Activated T-helper 2 cell treated with anti-CD3 and anti-CD28 coated beads, Interferon-gamma antibody, Interleukin-2, Interleukin-4, amounts not matched to agents 10 μg/mL and 5 μg/mL and 100 μg/mL, durations not matched to agents 14 hours and 24 hours and 36 hours (primary cell): ENCODE measurements at places on chromosomes 1 and 21.

DNA sequence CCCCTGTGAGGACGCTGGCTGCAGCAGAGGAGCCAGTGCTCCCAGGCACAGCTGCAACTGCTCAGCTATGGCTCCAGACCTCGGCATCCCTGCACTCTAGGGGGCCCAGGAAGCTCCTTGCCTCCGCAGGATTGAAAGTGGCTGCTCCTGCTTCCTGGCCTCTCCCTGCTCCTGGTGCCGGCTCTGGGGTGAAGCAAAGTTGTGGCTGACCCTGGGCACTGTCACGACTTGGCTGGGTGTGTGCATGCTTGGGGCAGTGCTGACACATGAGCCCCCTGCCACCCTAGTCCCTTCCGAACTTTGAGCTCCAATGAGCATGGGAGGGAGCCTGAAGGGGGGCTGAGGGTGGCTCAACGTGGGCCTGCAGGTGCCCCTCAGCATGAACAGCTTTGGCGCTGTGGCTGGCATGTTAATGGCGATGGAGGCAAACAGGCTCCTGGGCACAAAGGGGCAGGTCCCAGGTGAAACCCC is 1512.2 kb downstream of the KCNT2 start:
- DNase-seq, result no peak

DNA sequence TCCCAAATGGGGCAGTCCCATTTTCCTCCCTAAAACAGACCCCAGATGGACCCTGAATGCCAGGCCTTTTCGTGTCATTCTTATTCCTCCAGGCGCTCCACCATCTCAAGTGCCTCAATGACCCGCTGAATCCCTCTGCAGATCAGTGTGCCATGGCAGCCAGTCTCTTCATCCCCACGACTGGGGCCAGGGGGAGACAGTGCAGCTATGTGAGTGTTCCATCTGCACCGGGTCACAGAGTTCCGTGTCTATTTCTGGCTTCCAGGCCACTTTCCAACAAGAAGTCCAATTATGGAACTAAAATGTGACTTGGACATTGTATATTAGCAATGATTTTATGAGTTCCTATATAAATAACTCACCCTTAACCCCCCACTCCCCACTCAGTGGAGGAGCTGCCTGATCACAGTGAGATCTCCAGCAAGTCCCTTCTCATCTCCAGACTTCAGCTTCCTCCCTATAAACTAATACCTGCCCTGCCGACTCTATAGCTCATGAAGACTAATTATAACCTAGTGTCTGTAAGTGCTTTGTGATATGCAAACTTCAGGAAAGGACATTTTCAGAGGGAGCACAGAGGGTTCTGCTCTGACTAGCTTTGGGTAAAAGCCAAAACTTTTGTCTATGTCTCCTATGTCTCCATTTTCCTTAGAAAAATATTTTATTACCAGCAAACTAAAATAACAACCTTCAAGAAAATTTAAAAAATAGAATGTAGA is 56.3 kb upstream of the NFASC start:
- no peak for DNase-seq

- DNase-seq, result no peak
Observed at GRCh38 chr1:200958597-200958996, 63.9 kb downstream of the INAVA start.

- DNase-seq, result no peak
Observed at GRCh38 chr21:45018131-45019075, 56.0 kb upstream of the ADARB1 start.

DNA sequence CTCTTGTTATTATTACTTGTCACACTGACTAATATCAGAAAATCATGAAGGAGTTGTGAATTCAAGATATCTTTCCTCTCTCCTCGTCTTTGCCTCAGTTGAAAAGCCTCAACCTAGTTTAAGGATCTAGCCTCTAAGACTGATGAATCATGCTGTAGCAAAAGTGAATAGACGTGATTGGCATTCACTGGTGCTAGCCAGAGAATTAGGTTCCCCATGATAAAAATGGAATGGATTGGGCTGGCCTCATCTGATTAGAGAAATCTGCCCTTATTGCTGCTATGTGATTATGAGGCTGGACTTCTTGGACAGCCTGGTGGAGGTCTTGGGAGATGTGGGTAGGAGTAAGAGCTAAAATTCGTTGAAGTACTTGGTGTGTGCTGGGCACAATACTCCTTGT is 208.2 kb downstream of the BACH1 start:
- no peak for DNase-seq

DNA sequence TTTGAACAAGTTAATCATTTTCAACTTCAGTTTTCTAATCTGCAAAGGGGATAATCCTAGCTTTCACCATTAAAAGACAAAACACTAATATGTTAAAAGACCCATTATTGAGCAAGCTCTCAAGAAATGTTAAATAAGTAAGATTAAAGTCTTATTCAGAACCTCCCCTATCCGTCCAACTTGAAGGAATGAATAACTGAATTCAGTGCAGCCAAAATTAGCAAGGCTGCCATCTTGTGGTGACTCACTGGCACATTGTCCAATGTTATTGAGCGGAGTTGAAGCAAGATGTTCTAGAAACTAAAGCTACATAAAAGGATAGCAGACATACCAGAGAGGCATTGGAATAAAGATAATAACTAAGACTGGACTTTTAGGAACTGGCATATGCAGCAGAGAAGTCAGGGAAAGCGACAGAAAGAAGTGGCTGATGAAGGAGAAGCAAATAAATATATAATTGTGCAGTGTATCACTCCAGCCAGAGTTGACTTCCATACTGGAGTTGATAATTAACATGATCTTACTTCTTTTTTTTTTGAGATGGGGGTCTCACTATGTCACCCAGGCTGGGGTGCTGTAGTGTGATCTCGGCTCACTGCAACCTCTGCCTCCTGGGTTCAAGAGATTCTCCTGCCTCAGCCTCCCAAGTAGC is 8.2 kb upstream of the CAP1 start:
- DNase-seq, result peak; percentile 34

GRCh38 chr1:214019499-214019898 is 31.7 kb downstream of the PROX1 start:
- DNase-seq, result no peak

DNA sequence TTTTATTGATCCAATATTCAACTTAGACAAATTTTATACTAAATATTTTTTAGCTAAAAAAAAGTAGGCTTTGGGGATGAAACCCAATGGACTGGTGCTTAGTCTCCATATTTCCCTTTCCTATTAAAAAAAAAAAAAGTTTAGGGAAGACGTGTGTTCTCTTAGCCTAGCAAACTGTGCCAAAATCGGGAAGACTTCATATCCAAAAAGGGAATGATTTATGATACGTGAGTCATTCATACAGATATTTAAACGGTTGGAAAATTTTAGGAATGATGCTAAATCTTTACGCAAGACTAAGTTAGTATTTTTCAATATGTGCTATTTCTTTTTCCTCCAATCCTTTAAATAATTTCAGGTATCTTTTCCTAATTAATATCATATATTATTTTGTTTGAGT is 50.7 kb downstream of the SPATA17 start:
- DNase-seq, result no peak

DNA sequence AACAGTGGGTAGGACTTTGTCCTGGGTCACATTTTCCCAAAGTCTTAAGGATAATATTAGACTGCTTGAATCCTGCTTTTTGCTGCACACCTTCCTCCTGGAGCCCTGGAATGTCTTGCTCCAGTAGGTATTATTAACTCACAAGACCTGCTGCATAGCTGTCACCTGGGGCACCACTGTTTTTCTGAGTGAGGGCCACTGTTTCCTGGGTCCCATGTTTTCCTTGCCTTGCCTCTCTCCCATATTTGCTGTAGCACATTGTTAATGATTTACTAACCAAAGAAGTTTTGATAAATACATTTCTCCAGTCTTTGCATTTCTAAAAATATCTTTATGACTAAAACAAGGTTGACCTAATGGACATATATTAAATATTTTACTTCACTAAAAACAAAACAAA is 22.5 kb upstream of the FCAMR start:
- no peak for DNase-seq

DNA sequence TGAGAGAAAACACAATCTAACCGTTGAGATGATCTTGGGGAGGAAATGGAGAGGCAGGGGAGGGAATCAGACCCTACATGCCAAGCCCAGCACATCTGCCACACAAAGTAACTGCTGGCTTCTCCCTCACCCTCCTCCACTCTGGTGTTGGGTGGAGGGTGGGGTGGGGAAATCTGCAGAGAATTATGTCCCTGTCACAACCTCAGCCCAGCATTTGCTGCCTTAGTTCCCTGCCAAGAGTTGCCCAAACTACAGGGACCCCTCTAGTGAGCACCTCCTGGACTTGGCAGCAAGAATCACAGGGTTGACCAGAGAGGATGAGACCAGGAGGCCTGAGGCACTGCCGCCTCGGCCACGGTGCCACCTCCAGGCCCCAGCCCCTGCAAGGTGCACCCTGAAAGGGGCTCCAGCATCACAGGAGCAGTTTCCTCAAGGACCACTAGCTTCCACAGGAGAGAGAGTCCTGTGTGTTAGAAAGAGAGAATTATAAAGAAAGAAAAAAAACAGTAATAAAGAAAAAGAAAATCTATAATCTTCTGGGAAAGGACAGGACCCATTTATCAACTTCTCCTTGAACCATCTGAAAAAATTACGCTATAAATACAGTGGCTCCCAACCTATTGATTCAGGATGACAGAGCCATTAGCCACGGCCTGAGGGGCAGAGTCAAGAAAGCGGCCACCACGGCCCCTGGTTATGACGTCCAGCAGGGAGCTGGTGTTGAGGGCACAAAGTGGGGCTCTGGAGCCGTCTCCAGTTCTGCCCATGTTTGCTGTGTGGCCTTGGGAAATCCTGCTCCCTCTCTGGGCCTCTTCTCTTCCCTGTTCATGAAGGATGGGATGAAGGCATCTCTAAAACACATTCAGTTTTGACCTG is 451.7 kb downstream of the MATN1 start:
- no peak for DNase-seq

DNA sequence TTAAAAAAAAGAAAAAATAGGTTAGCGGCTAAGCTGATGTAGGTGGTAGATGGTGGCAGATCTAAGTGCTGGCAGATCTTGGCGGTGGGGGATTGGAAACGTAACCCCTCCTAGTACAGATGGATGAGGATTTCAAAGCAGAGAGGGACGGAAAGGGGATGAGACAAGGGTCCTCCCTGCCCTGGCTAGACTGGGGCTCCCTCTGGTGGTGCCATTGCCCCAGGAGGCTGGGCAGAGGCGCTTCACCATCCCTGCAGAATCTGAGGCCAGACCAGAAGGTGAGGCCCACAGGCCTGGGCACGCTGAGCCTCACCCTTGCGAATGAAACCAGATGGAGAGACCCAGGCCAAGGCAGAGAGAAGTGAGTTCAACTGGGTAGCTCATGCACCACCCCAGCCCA is 7.0 kb upstream of the PLEKHA6 start:
- DNase-seq, result no peak

GRCh38 chr1:6279613-6280383 is 18.9 kb upstream of the GPR153 start:
- DNase-seq, result no peak

- no peak for DNase-seq
Observed at GRCh38 chr1:221543529-221544120, 198.3 kb downstream of the DUSP10 start.

DNA sequence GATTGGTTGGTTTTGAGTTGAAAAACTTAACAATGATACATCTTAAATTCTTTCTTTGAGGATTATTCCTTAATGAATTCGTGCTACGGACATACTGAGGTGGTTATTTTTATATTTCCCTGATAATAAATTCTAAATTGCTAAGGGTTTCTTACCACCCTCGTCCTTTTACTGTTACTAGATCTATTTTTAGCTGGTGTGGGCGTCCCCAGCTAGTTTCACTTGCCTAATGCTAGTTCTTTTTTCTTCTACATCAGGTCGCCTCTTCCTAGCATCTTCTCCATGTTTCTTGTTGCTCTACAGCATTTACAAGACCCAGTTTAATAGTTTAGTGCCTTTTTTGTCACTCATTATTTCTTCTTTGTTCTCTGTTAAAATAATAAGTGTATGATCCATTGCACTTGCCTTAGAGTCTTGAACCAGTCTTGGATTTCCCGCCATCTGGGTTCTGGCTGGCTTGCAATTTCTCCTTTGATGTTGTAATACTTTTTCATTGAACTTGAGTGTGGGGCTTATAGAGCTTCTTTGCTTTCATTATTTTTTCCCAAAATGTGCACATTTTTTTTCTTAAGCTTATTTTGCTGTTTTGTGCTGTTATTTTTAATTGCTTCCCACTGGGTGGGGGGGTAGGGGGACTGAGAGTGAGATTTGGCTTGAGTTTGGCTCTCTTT is 677 bp upstream of the HSD11B1 start:
- no peak for DNase-seq

DNA sequence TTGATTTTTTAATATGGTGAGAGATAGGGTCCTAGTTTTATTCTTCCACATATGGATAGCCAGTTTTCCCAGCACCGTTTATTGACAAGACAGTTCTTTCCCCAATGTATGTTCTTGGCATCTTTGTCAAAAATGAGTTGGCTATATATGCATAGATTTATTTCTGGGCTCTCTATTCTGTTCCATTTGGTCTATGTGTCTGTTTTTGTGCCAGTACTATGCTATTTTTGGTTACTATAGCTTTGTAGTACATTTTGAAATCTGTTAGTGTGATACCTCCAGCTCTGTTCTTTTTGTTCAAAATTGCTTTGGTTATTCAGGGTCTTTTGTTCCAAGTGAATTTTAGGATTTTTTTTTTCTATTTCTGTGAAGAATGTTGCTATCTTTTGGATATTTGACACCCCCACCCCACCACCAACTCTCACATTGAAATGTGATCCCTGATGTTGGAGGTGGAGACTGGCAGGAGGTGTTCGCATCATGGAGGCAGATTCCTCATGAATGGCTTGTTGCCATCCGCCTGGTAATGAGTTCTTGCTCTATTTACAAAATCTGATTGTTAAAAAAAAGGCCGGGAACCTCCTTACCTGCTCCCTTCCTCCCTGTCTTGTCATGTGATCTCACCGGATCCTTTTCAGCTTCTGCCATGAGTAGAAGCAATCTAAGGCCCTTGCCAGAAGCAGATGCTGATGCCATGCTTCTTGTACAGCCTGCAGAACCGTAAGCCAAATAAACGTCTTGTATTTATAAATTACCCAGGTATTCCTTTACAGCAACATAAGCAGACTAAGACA is 54.8 kb upstream of the KRTAP19-8 start:
- DNase-seq, result no peak

DNA sequence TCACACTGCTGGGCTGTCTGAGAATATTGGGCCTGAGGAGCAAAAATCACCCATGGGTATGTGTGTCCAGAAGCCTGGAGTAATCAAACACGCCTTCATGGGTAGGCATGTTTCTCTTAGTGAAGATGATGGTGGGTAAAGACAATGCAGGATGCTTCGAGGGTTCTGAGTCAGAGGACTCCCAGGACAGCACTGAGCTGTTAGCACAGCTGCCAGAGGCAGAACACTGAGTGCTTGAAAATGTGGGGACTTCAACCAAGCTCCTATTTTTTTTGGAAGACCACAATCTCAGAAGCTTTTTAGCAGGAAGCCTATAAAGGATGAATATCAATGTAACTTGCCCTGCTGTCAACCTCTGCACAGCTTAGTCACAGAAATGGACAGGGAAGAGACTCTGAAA is 7.9 kb upstream of the NT5C1A start:
- DNase-seq, result no peak
